ENCODE measurements at places on chromosomes 1 and 21. TPM values are rescaled to one million over a fixed set of nuclear protein-coding genes. Genes with fewer than 3 reads are reported as not detected.

GRCh38 chr1:225755671-225756319 is 21.8 kb upstream of the SRP9 start:
- DNase-seq = no peak
- H3K4me1 ChIP-seq = peaks cover 30% of the 10 kb centered on the region
- no peak overlapping the region for H3K4me3 ChIP-seq

GRCh38 chr1:67169496-67169895 is 3.2 kb downstream of the IL23R start:
- H3K27ac ChIP-seq = no peak overlapping the region
- no peak for DNase-seq
- H3K4me3 ChIP-seq = no peak overlapping the region
- H3K36me3 ChIP-seq = no peaks in the 10 kb centered on the region
- H3K4me1 ChIP-seq = no peaks in the 10 kb centered on the region

GRCh38 chr1:192475970-192476369 is 99.6 kb upstream of the RGS1 start:
- H3K27ac ChIP-seq = no peak overlapping the region
- H3K4me1 ChIP-seq = no peaks in the 10 kb centered on the region
- H3K36me3 ChIP-seq = no peaks in the 10 kb centered on the region
- DNase-seq = no peak
- no peaks in the 10 kb centered on the region for H3K27me3 ChIP-seq
- no peak overlapping the region for H3K4me3 ChIP-seq

DNA sequence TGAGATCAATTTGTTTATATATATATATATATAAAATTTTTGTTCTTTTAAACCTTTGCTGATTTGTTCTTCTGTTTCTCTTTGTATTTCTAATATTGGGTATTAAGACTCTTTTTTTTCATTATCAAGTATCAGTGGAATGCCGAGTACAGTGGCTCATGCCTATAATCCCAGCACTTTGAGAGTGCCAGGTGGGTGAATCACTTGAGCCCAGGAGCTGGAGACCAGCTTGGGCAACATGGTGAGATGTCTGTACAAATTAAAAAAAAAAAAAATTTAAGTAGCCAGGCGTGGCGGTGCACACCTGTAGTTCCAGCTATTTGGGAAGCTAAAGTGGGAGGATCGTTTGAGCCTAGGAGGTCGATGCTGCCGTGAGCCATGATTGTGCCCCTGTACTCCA is 67.1 kb downstream of the MAST2 start:
- no peaks in the 10 kb centered on the region for H3K27me3 ChIP-seq
- H3K4me3 ChIP-seq = no peak overlapping the region
- DNase-seq = peak; percentile 31
- H3K27ac ChIP-seq = peak overlapping the region; percentile 76
- H3K4me1 ChIP-seq = peaks cover 45% of the 10 kb centered on the region
- H3K36me3 ChIP-seq = no peaks in the 10 kb centered on the region

DNA sequence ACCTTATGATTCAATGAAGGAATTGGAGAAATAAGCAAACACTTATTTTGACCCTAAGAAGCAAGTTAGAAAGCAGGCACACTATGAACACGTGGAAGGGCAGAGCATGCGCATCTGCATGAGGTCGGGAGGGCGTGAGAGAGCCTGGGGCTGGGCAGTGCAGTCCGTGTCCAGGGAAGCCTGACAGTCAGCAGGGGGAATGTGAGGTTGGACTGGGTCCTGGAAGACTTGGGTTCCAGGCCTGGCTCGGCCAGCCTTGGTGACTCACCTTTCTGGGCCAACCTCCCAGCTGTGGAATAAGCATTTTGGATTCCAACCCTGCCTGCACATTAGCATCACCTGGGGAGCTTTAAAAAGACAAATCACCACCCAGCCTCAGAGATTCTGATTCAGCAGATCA is 26.6 kb upstream of the LMX1A start:
- H3K27me3 ChIP-seq = 0 out of 2 replicates have a peak, but pooled peaks cover 8% of the 10 kb centered on the region
- no peak overlapping the region for H3K4me3 ChIP-seq
- H3K27ac ChIP-seq = no peak overlapping the region
- DNase-seq = no peak

DNA sequence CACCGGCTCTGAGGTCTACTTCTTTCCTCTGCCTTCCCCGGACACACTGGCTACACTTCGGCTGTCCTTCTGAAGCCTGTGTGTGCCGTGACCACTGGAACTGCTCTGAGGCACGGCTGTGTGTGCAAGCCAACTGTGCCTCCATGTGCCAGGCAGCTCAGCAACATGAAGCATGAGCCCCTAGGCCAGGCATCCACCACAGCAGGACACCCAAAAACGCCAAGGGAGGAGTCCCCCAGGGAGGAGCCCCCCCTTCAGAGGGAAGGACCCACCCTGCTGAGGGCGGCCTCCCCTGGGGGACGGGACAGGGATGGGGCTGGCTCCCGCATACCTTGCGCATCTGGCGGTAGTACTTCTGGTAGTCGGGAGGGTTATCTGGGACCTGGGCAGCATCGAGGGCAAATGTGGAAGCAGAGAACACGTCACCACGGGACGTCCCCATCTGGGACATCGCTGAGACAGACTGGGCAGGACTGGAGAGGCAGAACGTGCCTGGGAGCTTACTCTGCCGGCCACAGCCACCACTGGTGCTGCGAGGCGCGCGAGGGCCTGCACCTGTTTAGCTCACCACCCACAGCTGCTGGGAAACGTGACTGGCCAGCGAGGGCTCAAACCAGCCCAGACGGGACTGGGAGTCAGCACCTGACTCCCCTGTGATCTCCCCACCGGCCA is 20.5 kb downstream of the LSS start:
- no peaks in the 10 kb centered on the region for H3K27me3 ChIP-seq
- no peak overlapping the region for H3K4me3 ChIP-seq
- no peaks in the 10 kb centered on the region for H3K4me1 ChIP-seq
- H3K27ac ChIP-seq = no peak overlapping the region
- DNase-seq = no peak

- no peaks in the 10 kb centered on the region for H3K4me1 ChIP-seq
- H3K4me3 ChIP-seq = no peak overlapping the region
- H3K27me3 ChIP-seq = no peaks in the 10 kb centered on the region
- DNase-seq = no peak
- no peaks in the 10 kb centered on the region for H3K36me3 ChIP-seq
Observed at GRCh38 chr21:22346576-22346975, 1348.4 kb downstream of the NCAM2 start.

GRCh38 chr1:204924013-204924759 is 53.5 kb downstream of the NFASC start:
- no peak overlapping the region for H3K27ac ChIP-seq
- no peaks in the 10 kb centered on the region for H3K36me3 ChIP-seq
- no peaks in the 10 kb centered on the region for H3K4me1 ChIP-seq
- H3K27me3 ChIP-seq = peaks cover 87% of the 10 kb centered on the region

DNA sequence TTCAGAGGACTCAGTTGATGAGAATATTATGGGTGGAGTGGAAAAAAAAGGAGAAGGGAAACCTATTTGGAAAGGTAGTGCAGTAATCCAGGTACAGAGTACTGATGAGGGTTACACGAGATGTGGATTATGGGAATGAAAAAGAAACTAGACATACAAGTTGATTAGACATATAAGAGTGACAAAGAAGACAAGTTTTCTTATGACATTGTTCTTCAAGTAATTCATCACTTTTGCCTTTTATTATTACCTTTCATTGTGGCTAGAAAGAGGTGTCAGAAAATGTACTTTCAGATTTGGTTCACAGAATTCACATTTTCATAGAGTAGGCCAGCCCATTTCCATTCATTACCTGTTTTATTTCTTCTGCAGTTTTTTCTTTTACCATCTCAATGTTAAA is 10.4 kb downstream of the ATPAF1 start:
- no peak overlapping the region for H3K4me3 ChIP-seq
- peaks cover 14% of the 10 kb centered on the region for H3K36me3 ChIP-seq
- H3K27ac ChIP-seq = no peak overlapping the region
- H3K27me3 ChIP-seq = no peaks in the 10 kb centered on the region

GRCh38 chr1:100152271-100152670 is 19.3 kb downstream of the TRMT13 start:
- no peak for DNase-seq
- H3K27ac ChIP-seq = no peak overlapping the region
- H3K4me3 ChIP-seq = no peak overlapping the region
- H3K4me1 ChIP-seq = no peaks in the 10 kb centered on the region

- H3K27ac ChIP-seq = no peak overlapping the region
- no peaks in the 10 kb centered on the region for H3K4me1 ChIP-seq
- H3K4me3 ChIP-seq = no peak overlapping the region
- DNase-seq = no peak
- H3K36me3 ChIP-seq = no peaks in the 10 kb centered on the region
Observed at GRCh38 chr1:34231441-34231840, 54.7 kb downstream of the C1orf94 start.

GRCh38 chr1:197559244-197559643 is 216.0 kb downstream of the DENND1B start:
- no peaks in the 10 kb centered on the region for H3K27me3 ChIP-seq
- no peak for DNase-seq
- H3K4me3 ChIP-seq = no peak overlapping the region

DNA sequence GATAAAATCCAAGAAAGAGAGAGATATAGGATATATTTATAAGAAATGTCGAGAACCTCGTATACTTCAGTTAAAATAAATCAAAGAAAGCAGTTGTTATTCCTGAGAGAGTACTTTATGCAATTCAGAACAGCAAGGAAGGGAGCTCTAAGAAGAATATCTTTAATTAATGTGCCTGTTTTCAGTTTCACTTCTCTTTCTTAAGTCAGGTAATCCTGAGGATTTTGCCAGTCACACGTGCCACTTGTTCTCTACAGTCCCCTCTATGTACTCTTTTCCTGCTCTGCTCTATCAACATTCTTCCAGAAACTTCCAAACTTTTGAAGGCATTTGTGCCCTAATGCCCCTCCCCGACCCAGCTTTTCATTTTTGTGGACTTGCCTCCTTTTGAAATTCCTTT is 211.9 kb downstream of the AKT3 start:
- DNase-seq = no peak
- no peak overlapping the region for H3K27ac ChIP-seq
- no peaks in the 10 kb centered on the region for H3K4me1 ChIP-seq
- no peaks in the 10 kb centered on the region for H3K27me3 ChIP-seq
- H3K4me3 ChIP-seq = no peak overlapping the region
- H3K36me3 ChIP-seq = peaks cover 11% of the 10 kb centered on the region

GRCh38 chr1:151047925-151048644 is 534 bp downstream of the C1orf56 start:
- peak overlapping the region; percentile 66 for H3K4me3 ChIP-seq
- DNase-seq = peak; percentile 57
- 0 out of 2 replicates have a peak, but pooled peaks cover 6% of the 10 kb centered on the region for H3K36me3 ChIP-seq
- peak overlapping the region; percentile 9 for H3K27ac ChIP-seq
- no peaks in the 10 kb centered on the region for H3K27me3 ChIP-seq

GRCh38 chr1:68223687-68224086 is 8.6 kb downstream of the WLS start:
- no peaks in the 10 kb centered on the region for H3K27me3 ChIP-seq
- H3K4me3 ChIP-seq = no peak overlapping the region
- DNase-seq = no peak
- H3K27ac ChIP-seq = no peak overlapping the region
- no peaks in the 10 kb centered on the region for H3K36me3 ChIP-seq

DNA sequence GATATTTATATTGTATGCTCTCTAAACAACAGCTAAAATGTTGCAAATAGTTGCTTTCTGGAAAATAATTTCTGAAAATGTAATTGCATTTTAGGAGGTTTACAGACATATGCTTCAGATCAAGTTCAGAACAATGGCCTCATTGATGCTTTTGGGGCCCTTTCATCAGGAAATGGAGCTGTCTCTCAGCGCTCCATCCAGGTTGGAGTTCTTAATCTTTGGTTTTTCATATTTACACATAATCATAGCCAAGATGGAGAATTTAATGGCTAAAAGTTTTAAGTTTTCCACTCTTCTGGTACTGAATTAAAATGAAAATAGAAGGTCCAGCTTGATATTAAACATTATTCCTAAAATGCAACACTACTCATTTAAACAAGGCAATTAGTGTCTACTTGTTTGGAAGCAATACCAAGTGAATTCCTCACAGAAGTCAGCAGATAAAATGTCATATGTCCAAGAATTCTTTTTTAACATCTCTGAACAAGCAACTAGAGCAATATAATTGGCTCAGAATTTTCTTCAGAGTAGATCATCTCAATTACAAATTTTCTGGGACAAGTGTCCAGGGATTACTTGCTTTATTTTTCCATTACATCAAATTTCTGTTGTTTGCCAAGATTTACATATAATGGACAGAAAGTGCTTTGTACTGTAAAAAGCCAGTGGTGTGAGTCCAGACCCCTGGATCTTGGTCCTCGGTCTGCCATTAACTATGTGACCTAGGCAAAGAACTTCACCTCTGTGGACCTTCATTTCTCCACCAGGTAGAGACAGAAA is 22.6 kb downstream of the CLCA1 start:
- H3K4me3 ChIP-seq = no peak overlapping the region
- no peaks in the 10 kb centered on the region for H3K4me1 ChIP-seq
- H3K36me3 ChIP-seq = no peaks in the 10 kb centered on the region
- H3K27me3 ChIP-seq = no peaks in the 10 kb centered on the region

DNA sequence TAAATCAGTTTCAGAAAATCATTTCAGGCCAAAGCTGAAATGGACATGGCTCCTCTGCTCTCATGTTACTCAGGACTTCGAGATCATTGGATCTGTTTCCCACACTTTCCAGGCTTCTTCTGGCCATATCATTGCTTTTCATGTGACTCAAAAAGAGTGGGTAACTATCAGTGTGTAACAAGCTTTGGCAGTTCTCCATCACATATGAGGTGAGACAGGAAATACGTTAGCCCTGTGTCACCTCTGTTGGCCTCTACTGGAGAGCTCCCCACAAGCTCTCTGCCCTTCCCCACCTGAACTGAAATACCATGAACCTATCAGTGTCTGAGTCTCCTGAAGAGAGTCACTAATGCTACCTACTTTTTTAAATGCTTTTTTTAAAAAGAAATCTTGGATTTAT is 128.2 kb downstream of the LBR start:
- DNase-seq = no peak
- no peaks in the 10 kb centered on the region for H3K27me3 ChIP-seq
- no peak overlapping the region for H3K27ac ChIP-seq
- no peaks in the 10 kb centered on the region for H3K4me1 ChIP-seq

DNA sequence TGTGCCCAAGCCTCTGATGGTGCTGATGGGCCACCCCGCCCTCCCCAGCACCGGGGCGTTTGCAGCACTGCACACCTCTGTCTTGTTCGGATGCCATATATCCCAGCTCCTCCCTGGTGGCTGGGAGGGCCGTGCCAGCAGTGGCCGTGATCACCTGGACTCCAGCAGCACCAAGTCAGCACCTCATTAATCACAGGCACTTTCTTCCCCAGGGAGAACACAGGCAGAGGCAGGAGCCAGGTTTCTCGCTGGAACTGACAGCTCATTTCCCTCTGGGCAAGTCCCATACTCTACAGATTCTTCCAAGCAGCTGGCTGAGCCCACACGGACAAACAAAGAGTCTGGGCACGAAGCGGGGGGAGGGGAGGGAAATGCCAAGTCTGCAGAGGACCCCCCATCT is 141.7 kb upstream of the EDN2 start:
- peaks cover 26% of the 10 kb centered on the region for H3K4me1 ChIP-seq
- no peaks in the 10 kb centered on the region for H3K36me3 ChIP-seq
- H3K27me3 ChIP-seq = no peaks in the 10 kb centered on the region

LRRC8B gene
- total RNA-seq = 15.0 TPM

CFH gene
- total RNA-seq = 3.8 TPM

DENND2D gene
- 44.9 TPM for total RNA-seq

AZIN2 gene
- total RNA-seq = 7.3 TPM

ANGPTL1 gene
- not detected for total RNA-seq

All from PC-9 (cell line).